Stimulated activated CD8-positive, alpha-beta memory T cell treated with anti-CD3 and anti-CD28 coated beads, Interleukin-7, amount 100 ng/mL, for 1 hour (primary cell): ENCODE measurements at places on chromosomes 4 and X.

DNA sequence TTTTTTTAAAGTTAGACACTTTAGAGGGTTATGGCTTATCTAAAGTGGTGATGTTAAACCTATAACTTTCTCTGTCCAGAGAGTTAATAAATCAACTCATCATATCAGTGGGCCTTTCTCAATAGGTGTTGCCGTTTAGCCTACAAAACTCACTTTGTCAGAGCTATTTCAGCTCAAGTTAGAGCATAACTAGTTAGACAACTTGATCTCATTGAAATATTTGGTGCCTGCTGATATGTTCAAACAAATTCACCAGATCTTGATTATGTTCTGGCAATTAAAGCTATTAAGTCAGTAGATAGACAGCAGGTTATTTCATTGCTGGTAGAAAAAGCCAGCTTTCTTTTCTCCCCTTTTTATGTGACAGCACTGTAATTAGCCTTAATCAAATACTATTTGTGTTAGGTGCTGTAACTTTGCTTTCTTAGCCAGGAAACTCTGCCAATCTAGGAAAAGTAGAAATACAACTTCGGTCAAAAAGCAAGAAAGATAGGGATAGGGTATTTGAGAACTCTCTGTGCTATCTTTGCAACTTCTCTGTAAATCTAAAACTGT, 191.8 kb downstream of the MAML3 start:
- no peak for DNase-seq

DNA sequence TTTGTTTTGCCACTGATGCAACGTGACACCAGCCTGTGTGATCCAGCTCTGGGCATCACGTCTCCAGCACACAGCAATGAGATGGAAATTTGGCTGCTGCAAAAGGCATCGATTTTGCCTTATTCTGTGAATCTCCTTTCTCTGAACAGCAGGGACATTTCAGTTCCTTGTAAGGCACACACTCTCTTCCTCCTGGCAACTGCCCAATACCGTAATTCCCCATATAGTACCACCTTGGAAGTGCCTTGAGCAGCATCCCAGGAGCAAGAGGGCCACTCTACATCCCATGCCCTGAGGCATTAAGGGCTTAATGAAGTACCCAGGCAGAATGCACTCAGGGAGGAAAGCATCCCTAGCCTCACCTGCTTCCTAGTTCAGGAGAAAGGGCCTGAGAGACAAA, 10.5 kb upstream of the MAMLD1 start:
- DNase-seq: no peak

DNA sequence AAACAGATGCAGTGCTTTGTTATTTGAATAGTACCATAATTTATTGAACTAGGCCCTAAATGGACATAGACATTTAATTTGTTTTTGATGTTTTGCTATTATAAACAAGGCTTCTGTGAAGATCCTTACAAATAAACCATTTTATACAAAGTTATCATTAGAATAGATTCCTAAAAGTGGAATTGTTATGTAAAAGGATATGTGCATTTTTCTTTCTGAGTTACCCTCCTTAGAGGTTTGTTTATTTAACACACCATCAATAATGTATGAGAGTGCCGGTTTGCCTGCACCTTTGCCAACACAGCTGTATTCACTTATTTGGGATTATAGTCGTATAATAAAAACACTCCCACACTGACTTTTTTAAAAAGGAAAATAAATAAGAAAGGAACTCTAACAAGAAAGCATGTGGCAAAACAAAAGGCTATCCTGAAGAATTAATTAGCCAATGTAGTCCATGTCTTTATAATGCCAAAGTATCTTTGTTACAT, 84.8 kb downstream of the PAK3 start:
- no peak for DNase-seq

- DNase-seq: no peak
These were observed 146.3 kb downstream of the GRIA3 start for GRCh38 chrX:123330229-123330942.

DNA sequence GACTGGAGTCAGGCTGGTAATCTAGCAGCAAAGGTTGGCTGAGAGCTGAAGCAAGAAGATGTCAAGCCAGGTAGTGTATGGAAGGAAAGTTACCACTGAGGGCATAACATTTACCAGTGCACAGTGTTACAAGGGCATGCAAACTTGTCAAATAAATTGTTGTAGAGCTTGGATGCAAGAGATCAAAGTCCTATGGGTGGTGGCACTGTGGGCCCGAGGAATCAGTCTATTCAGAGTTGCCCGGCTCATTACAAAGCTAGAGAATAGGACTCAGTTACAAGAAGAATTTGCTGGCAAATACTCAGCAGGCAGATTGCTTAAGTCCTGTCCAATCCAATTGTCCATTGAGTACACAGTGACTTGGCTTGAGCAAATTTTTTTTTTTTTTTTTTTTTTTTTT, 2043.8 kb downstream of the ARAP2 start:
- no peak for DNase-seq

DNA sequence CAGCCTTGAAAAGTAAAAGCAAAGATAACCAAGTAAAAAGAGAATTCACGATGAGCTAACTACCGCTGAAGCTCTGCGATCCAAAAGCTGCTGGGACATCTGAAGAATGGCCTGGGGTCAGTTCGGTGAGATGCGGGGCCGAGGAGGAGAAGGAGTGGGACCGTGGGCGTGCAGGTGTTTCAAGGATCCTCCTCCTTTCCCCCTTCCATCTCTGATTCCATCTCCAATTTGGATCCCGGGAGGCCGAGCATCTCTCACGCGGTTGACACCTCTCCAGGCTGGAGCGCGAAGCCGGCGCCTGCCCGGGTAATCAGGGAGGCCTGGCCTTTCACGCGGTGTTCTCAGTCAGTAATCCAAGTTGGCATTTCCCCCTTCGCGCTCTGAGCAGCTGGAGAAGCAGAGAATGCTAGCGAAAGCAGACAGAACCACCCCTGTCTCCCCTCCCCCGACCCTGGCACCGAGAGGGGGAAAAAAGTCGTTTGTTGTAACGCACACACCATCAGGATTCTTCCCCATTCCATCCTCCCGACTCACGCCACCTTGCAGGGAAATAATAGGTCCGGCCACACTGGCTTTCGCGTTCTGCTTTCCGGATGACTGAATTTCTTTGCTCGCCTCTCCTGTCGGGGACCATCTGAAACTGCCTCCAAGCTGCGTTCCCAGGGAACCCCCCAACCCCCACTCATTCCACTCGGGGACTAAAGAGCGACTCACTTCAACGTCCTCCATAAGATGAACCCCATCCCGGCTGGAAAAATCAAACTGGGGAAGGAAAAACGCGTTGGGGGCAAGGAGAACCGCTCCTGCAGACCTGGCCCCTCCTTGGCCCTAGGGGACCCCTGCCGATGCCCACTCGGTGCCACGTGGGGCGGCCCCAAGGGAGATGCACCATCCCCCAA, 6.5 kb downstream of the NEUROG2 start:
- DNase-seq: no peak

DNA sequence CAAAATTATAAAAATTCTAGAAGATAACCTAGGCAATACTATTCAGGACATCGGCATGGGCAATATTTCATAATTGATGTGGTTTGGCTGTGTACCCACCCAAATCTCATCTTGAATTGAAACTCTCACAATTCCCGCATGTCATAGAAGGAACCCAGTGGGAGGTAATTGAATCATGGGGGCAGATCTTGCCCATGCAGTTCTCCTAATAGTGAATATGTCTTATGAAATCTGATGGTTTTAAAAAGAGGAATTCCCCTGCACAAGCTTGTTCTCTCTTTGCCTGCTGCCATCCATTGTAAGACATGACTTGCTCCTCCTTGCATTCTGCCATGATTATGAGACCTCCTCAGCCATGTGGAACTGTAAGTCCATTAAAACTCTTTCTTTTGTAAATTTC, 77.7 kb downstream of the DDX60 start:
- DNase-seq: no peak
